ENCODE measurements at places on chromosomes 11 and 22. TPM values are rescaled to one million over a fixed set of nuclear protein-coding genes. Genes with fewer than 3 reads are reported as not detected.

DNA sequence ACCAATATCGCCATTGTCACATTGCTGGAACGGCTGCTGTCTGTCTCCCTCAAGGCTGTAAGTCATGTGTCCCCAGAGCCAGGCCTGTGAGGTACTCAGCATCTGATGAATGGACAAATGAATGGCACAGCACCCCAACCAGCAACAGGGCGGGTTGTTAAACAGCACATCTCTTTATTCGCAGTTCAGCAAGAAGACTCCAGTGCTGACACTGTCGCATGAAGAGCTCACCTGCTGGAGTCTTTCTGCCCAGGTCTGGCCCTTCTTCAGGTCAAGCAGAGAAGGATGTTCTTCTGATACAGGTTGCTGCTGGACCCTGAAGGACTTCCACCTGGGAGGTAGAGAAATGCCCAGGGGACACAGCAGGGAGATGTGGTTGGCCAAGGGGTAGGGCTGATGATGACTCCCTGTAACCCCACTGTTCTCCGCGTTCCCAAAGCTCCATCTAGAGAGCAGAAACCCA, 4.8 kb downstream of the SPATA19 start:
- no peak overlapping the region for H3K4me3 ChIP-seq
- no peak overlapping the region for H3K27ac ChIP-seq
- no peaks in the 10 kb centered on the region for H3K27me3 ChIP-seq
- DNase-seq, result no peak
- H3K4me1 ChIP-seq, result no peaks in the 10 kb centered on the region

DNA sequence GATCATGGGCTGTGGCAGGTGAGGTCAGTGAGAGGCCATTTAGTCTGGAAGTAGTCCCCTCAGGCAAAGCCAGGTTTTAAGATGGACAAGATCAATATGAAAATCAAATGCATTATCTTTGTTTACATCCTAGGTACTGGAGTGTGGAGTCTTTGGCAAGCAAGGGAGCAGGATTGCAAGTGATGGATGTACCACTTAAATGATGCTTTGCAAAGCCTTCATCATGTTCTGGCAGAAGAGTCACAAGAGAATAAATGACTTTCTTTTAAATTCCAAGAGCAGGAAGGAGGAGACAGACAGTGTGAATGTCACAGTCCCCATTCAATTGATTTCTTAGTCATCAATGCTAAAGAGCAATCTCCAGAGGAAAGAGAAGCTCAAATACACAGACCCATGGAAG, 908.3 kb downstream of the FAM181B start:
- no peaks in the 10 kb centered on the region for H3K36me3 ChIP-seq
- H3K27ac ChIP-seq, result no peak overlapping the region
- H3K4me3 ChIP-seq, result no peak overlapping the region
- H3K4me1 ChIP-seq, result no peaks in the 10 kb centered on the region

- no peak for DNase-seq
- H3K4me3 ChIP-seq, result no peak overlapping the region
- no peaks in the 10 kb centered on the region for H3K4me1 ChIP-seq
- H3K27ac ChIP-seq, result no peak overlapping the region
- H3K27me3 ChIP-seq, result no peaks in the 10 kb centered on the region
- peaks cover 84% of the 10 kb centered on the region for H3K36me3 ChIP-seq
Observed at GRCh38 chr22:41127451-41127850, 35.1 kb downstream of the EP300 start.

- no peaks in the 10 kb centered on the region for H3K4me1 ChIP-seq
- no peak for DNase-seq
- H3K36me3 ChIP-seq, result no peaks in the 10 kb centered on the region
- no peak overlapping the region for H3K27ac ChIP-seq
Observed at GRCh38 chr22:38049812-38050619, 7.2 kb upstream of the PICK1 start.

The RAB3IL1 gene
- polyA plus RNA-seq, result 14.2 TPM

The SYT13 gene
- 0.25 TPM for polyA plus RNA-seq

DNA sequence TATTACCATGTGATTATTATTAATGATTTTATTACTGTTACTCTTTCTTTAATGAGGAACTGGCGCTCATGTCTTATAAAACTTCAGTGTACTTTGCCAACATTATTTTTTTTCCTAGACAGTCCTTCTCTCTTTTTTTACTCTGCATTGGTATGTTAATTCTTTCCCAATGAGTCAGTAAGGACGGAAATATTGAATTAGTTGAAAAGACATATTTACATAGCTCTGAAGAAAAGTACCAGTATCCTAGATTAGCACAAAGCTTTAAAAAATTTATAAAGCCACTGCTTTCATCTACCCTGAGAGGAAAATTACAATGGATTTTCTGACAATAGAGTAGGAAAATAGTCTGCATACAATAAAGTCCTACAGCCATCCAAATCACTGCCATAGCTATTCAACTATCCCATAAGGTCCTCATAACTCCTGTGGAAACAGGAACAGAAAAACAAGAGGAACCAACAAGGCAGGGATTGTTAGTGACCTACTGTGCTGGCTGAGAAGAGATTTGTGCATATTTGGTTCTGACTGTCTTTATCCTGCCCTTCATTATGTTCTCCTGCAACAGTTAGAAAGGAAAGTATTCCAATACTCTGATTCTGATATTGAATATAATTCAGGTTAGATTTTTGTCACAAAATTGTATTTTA, 314.4 kb downstream of the AASDHPPT start:
- no peaks in the 10 kb centered on the region for H3K36me3 ChIP-seq
- no peaks in the 10 kb centered on the region for H3K27me3 ChIP-seq
- DNase-seq, result no peak
- no peak overlapping the region for H3K4me3 ChIP-seq

DNA sequence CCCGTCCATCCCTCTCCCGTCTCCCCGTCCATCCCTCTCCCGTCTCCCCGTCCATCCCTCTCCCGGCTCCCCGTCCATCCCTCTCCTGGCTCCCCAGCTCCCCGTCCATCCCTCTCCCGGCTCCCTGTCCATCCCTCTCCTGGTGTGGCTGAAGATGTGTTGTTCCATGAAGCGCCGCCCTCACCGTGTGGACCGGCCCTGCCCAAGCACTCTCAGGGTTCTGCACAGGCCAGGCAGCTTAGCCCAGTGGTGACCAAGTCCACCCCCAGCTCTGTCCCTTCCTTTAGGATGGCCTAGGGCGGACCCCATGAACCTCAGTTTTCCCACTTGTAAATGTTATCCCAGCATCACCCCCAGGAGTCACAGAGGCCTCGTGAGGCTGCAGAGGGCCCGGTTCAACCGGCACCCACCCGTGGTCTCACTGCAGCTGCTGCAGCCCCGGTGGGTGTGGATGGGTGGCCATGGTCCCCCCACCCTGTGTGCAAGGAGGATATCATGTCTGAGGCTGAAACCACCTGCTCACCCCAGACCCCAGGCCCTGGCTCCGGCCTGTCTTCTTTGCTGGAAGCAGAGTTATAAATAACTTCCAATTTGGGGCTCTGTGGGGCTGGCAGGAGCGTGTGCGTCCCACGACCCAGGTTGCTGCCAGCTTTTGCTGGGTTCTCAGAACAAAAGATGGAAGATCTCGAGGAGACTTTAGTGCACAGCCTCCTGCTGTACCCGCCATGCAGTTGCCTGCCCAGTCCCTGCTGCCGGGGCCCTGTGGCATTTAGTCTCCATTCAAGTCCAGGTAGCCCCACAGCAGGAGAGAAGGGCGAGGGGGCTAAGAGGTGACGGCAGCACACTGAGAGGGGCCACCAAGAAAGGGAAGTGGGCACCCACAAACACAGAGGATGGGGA, 1147.8 kb downstream of the BRD1 start:
- no peak overlapping the region for H3K27ac ChIP-seq
- no peak overlapping the region for H3K4me3 ChIP-seq
- H3K27me3 ChIP-seq, result no peaks in the 10 kb centered on the region
- H3K4me1 ChIP-seq, result no peaks in the 10 kb centered on the region
- no peak for DNase-seq
- H3K36me3 ChIP-seq, result no peaks in the 10 kb centered on the region

- no peaks in the 10 kb centered on the region for H3K27me3 ChIP-seq
- no peak for DNase-seq
- no peaks in the 10 kb centered on the region for H3K36me3 ChIP-seq
- no peak overlapping the region for H3K27ac ChIP-seq
Observed at GRCh38 chr11:71284525-71285092, 32.2 kb upstream of the SHANK2 start.

DNA sequence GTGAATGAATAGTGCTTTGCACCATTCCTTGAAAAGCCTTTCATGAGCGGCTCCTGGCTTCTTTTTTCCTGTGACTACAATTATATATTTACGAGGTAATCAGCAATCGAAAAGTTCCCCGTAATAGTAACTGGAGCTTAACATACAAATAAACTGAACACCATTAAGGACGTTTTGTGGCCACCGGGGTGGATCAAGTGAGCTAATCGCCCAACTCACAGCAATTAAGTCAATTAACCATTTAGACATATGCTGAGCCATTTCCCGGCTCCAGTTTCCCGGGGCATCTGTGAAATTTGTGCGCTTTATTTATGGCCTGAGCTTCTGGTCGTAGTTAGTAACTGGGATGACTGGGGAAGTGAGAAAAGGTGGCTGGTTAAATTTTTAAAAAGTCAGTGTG, 465.2 kb downstream of the MIAT start:
- H3K4me1 ChIP-seq, result no peaks in the 10 kb centered on the region
- no peak overlapping the region for H3K27ac ChIP-seq
- DNase-seq, result no peak

- H3K27me3 ChIP-seq, result peaks cover 88% of the 10 kb centered on the region
- DNase-seq, result no peak
- H3K27ac ChIP-seq, result no peak overlapping the region
- H3K4me1 ChIP-seq, result peaks cover 19% of the 10 kb centered on the region
- no peaks in the 10 kb centered on the region for H3K36me3 ChIP-seq
Observed at GRCh38 chr11:119343726-119344125, 2.8 kb downstream of the MFRP start.

- no peaks in the 10 kb centered on the region for H3K27me3 ChIP-seq
- H3K4me1 ChIP-seq, result peaks cover 6% of the 10 kb centered on the region
- no peak for DNase-seq
- H3K4me3 ChIP-seq, result no peak overlapping the region
- peaks cover 50% of the 10 kb centered on the region for H3K36me3 ChIP-seq
Observed at GRCh38 chr22:37752189-37753087, 55.3 kb upstream of the GCAT start.

The CEP164 gene
- polyA plus RNA-seq, result 24.8 TPM

The FAU gene
- polyA plus RNA-seq, result 1,132 TPM

DNA sequence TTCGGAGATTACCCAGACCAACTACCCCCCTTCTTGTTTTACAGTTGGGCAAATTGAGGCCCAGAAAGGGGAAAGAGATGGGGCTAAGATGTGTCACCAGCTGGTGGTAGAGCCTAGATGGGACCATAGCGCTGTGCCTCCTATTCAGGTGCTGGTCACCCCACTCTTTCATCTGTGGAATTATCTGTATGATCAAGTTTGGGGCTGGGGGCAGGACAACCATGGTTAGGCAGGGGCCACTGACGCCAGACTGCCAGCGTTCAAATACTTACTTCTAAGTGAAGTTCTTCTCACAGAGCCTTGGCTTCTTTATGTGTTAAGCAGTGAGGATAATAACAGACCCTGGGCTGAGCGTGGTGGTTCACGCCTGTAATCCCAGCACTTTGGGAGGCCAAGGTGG, 55.9 kb downstream of the IGLL1 start:
- no peak overlapping the region for H3K4me3 ChIP-seq
- peaks cover 77% of the 10 kb centered on the region for H3K4me1 ChIP-seq
- DNase-seq, result no peak
- H3K27ac ChIP-seq, result no peak overlapping the region
- no peaks in the 10 kb centered on the region for H3K36me3 ChIP-seq

GRCh38 chr11:118656563-118657165, 22.8 kb downstream of the TREH start:
- no peak for DNase-seq
- peaks cover 16% of the 10 kb centered on the region for H3K4me1 ChIP-seq
- no peaks in the 10 kb centered on the region for H3K36me3 ChIP-seq
- no peak overlapping the region for H3K27ac ChIP-seq

DNA sequence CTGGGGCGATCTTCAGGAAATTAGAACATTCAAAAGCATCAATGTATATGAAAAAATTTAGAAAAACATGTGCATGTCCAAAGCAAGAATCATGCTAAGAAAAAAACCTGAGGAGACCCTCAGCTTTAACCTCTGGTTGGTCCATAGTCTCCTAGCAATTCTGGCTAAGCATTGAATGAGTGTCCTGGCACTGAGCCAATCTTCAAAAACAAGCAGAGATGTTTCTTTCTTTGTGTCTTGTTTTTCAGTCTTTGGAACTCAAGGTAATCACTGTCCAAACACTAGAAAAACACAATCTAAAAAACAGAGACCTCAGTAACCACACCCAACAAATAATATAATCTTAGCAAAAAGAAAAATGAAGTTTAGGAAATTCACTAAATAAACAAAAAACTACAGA, 205.4 kb upstream of the CARD18 start:
- no peaks in the 10 kb centered on the region for H3K4me1 ChIP-seq
- H3K4me3 ChIP-seq, result no peak overlapping the region
- no peaks in the 10 kb centered on the region for H3K36me3 ChIP-seq
- no peak for DNase-seq

GRCh38 chr22:27250886-27251285, 550.7 kb downstream of the MN1 start:
- no peak for DNase-seq
- H3K36me3 ChIP-seq, result no peaks in the 10 kb centered on the region
- no peak overlapping the region for H3K27ac ChIP-seq

DNA sequence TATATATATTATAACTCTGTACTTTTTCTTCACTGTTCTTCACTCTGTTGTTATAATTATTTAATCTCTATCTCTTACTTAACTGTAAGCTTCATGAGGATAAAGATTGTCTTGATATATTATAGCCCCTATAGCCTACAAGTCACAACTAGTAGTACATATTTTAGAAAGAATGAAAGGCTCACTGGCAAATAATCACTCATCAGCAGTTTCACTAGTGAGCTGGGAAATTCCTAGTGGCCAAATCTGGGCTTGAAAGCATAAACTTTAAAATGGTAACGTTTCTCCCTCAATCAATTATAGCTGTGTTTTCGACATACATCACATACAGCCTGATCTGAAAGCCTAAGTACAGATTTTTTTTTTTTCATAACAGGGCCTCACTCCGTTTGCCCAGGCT, 42.5 kb downstream of the CTSC start:
- peaks cover 23% of the 10 kb centered on the region for H3K36me3 ChIP-seq
- H3K4me1 ChIP-seq, result no peaks in the 10 kb centered on the region
- no peaks in the 10 kb centered on the region for H3K27me3 ChIP-seq
- no peak overlapping the region for H3K4me3 ChIP-seq

- no peaks in the 10 kb centered on the region for H3K36me3 ChIP-seq
- H3K4me3 ChIP-seq, result no peak overlapping the region
- H3K27me3 ChIP-seq, result no peaks in the 10 kb centered on the region
- no peak overlapping the region for H3K27ac ChIP-seq
- no peaks in the 10 kb centered on the region for H3K4me1 ChIP-seq
Observed at GRCh38 chr11:2237457-2238238, 32.7 kb downstream of the ASCL2 start.

DNA sequence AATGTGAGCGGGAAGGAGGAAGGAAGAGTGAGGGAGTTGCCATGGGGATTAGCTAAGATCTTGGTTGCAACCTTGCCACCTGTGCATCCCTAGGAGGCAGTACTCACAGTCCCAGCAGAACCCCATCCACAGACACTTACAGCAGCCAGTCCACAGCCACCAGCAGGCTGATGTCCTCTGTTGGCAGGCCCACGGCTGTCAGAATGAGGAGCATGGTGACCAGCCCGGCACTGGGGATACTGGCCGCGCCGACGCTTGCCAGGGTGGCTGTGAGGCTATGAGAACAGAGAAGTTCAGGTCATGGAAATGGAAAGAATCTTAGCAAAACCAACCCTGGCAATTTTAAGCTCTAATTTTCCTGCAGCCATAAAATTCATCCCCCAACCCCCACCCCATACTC, 138.6 kb downstream of the SLC1A2 start:
- no peak for DNase-seq
- no peak overlapping the region for H3K27ac ChIP-seq
- peaks cover 9% of the 10 kb centered on the region for H3K4me1 ChIP-seq
- no peaks in the 10 kb centered on the region for H3K27me3 ChIP-seq

The PATE4 gene
- 0.11 TPM for polyA plus RNA-seq

The MS4A1 gene
- 98.4 TPM for polyA plus RNA-seq

All from thymus (tissue), 14 donors.